ENCODE measurements at places on chromosomes 1 and 21.

DNA sequence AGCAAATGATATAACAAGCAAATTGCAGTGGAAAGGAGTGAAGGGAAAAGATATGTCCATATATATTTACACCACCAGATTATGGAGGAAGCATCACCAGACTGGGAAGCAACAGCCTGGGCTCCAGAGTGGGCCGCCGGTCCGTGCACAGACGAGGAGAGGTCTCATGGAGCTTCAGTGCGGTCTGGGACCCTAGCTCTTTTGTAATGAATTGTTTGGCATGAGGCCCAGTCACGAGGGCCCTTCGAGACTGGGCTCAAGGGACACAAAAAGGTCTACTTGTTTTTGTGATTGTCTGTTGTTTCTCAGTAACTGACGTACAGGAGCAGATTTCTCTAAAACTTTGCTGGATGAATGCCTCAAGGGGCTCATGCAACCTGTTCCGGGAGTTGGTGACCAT, 12.9 kb upstream of the STUM start:
- no peak for DNase-seq

DNA sequence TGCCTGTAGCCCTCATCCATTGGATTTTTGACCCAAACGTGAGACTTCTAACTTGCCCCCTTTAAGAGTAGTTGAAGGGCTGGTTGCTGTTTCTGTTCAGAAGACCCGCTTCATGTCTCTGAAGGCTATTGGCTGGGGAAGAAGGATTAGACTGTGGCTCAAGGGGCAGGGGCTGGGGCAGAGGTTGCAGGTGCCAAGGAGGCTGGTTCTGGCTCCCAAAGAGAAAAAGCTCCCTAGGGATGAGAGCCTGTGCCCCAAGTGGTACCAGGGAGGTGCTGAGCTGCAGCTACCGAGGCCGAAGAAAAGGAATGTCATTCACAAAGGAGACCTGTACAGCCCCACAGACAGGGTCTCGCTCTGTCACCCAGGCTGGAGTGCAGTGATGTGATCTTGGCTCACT, 5.8 kb downstream of the WNT3A start:
- no peak for DNase-seq

DNA sequence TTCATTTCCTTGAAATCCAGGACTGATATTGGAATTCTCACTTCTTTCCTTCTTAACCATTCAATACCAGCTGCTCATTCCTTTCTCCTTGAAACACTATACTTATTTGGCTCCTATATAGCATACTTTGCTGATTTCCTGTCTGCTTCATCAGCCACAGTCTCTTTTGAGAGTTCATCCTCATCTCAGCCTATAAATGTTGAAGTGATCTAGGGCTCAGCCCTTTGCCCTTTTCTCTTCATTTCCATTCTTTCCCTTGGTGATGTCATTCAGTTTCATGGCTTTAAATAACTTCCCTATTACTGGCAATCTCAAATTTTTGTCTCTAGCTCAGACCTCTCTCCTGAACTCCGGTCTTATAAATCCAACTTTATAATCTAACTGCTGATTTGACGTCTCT, 24.1 kb upstream of the RABGAP1L start:
- DNase-seq: no peak

- no peak for DNase-seq
These were observed 6.9 kb downstream of the LAX1 start for GRCh38 chr1:203771901-203772301.

- no peak for DNase-seq
These were observed 297.9 kb downstream of the GRIK1 start for GRCh38 chr21:29641635-29642550.

DNA sequence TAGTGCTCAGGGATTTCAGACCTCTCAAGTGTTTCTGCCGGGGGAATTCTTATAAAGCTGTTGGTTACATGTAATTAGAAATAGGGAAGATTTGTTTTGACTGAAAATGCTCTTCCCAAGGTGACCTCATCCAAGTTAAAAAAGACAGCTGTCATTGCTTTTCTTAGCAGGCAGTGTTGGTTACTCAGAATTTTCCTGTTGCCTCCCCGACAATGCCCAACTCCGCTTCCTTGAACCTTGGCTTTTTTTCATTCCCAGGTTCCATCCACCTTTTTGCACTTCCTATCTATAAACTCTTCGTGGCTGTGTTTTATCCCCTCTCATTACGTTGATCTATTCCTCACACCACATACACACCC, 825 bp upstream of the DPH5 start:
- no peak for DNase-seq

DNA sequence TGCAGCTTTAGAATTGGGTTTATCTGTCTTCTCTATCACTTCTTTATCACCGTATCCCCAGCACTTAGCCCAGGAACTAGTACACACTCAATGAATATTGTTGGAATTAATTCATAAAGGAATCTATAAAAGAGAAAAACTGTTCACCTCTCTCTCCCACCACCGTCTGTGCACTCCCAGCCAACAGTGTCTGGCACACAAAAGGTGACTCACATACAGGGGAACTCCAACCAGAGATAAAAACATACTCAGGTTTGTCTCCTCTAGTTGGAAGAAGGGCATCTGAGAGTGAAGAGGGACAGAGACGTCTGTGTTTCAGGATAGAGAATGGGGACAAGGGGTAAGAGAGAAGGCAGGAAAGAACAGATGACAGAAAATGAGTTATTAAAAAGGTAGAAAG, 10.0 kb downstream of the ITLN1 start:
- no peak for DNase-seq

DNA sequence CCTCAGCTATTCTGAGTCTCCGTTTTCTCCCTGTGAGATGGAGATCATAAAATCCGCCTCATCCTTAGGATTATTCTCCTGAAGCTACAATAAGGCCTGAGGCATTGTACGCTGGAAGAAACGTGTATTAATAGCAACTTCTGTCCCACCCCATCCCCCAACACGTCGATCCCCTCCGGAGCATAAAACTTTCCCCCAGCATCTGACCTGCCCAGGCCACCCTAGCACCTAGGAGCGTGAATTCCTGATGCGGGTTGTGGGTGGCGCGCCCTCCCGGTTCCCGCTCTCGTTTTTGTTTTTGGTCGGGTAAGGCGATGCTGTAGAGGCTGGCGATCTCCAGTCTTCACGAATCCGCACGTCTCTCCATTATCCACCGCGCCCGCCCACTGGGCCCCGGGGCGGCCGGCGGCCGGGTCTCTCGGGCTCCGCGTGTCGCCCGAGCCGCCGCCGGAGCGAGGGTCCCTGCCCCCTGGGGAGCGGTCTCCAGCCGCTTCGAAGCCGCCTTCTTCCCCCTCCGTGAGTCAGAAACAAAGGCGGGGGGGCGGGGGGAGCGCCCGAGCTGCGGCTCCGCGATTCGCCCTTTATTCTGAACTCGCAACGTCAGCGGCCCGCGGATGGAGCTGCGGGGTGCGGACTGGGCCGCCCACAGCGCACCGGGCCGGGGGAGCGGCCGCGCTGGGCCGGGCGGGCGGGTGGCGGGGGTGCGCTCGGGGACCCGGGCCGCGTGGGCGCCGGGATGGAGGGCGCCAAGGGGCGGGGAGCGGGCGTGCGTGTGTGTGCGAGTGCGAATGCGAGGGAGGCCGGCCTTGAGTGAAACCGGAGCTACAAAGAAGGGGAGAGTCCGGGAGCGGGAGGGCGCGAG, at the start of gene PLEKHO1:
TSS of gene PLEKHO1 (plus strand) at position 646 of the 862 bp plus-strand sequence. CDS start 342 bp downstream, outside the sequence.
- peak; percentile 85 for DNase-seq

DNA sequence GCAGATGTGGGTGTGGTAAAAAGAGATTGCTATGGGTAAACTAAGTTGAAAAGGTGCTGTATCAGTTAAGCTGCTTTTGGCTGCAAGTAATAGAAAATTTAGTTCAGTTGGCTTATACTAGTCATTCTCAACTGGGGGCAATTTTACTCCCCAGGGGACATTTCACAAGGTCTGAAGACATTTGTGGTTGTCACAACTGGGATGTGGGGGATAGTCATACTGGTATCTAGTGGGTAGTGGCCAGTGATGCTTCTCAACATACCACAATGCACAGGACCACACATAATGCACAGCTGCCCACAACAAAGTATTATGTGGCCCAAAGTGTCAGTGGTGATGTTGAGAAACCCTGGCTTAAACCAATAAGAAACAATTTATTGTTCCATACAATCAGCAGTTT, 31.4 kb downstream of the SERTAD4 start:
- DNase-seq: no peak

DNA sequence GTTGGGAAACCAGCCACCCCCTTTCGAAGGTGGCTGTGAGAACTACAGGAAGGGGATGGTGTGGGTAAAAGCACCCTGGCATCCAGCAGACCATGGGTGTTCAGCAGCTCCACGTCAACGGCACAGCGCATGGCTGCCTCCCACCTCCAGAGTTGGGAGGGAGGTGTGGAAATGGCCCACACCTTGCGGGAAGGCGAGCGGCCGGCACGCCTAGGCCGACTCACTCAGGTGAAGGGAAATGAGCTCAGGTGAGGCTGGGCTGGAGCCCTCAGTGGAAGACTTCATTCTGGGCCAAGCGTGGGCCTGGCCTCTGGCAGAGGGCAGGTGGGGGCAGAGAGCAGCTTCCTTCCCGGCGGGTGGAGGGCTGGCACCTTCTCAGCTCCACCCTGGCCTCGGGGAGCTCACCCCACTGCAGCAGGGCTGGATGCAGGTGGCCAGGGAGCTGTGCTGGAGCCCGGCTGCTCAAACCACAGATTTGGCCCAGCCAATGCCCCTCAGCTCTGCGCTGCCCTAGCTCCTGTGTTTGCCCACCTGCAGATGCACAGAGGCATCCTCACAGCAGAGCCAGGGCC, 24.8 kb upstream of the ALDH4A1 start:
- DNase-seq: peak; percentile 41

DNA sequence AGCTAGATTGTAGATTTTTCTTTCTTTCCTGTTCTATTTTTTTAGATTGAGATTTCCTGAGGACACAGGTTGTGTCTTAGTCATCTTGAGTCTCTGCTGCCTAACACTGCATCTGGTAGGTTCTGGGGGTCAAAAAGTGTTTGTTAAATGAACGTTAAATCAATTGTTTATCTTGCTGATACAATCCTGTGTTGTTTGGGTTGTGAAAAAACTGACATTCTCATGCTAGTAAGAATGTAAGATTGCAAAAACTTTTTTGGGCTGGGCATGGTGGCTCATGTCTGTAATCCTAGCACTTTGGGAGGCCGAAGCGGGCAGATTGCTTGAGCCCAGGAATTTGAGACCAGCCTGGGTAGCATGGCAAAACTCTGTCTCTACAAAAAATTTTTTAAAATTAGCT, 3.4 kb downstream of the CTSK start:
- DNase-seq: no peak

DNA sequence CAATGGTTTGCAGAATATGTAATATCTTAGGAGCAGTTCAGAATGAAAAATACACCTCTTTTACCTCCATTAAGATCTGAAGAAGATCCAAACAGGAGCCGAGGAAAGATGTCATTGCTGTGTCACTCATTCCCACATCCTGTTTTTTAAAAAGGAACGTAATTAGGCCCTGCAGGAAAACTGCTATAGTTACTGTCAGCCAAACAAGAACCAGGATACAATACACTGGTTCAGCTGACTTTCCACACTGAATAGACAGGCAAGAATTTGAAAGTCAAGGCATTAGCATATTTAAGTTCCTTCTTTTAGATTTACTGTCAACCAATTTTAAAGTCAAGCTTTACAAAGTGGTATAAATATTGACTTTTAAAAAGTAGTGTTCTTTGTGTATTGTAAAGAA, 63.8 kb downstream of the IARS2 start:
- no peak for DNase-seq

DNA sequence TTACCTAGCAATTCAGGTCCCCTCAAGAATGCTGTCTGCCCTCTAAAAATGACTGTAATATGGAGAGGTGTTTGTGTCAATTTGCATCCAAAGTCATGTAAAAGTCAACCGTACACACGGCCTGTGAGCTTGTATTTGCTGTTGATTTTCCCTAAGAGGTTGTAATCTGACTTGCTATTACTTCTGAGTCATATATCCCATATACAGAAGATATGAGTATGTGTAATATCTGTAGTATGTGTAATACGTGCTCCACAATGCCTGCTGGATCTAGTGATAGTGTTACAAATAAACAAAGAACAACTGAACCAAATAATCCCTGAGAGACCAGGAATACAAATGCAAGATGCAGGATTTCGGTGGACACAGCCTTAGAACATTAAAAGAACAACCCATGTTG, 1.4 kb upstream of the KCNJ6 start:
- DNase-seq: no peak

DNA sequence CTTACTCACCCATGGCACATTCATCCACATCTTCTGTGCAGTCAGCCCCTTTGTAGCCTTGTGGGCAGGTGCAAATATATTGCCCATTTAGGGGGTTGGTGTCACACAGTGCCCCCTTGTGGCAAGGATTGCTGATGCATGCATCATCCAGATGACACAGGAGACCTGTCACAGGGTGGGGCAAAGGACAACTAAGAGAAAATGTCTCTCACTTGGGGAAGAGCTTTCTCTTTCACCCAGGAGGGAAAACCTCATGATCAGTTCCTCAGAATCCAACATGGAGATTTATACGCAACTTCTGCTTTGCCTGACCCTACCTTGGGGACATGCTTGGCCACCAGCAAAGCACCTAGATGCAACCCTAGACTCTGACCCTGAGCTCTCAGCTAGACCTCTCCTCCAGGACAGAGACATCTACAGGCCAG, 71.8 kb upstream of the ADAM30 start:
- peak; percentile 83 for DNase-seq

GRCh38 chr1:245084551-245084950, 70.2 kb upstream of the KIF26B start:
- DNase-seq: no peak

- DNase-seq: no peak
These were observed 5.3 kb upstream of the MOB3C start for GRCh38 chr1:46621930-46622329.

GRCh38 chr21:26096494-26097371, 73.8 kb downstream of the APP start:
- no peak for DNase-seq

GRCh38 chr1:157724537-157725220, 24.1 kb upstream of the FCRL3 start:
- no peak for DNase-seq

DNA sequence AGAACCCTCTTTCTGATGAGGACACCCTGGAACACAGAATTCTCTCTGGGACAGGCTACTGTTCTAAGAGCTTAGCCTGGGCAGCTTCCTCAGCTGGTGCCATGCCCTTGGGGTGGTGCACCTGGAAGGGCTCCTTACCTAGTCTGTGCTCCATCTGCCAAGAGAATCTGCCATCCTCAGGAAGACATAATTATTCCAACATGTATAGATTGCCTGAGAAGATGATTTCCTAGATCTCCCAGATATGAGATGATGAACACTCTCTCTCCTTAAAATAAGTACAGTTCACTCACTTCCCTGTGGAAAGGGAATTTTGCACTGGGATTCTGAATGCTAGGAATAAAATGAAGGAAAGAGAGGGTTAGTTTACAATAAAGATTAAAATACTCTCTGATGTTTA, 87.6 kb downstream of the NENF start:
- no peak for DNase-seq

- no peak for DNase-seq
These were observed 1588.9 kb downstream of the KCNT2 start for GRCh38 chr1:195019385-195019784.

- DNase-seq: no peak
These were observed 10.6 kb downstream of the SRSF4 start for GRCh38 chr1:29171089-29171488.

- no peak for DNase-seq
These were observed 110.1 kb downstream of the SPSB1 start for GRCh38 chr1:9402717-9403225.

- no peak for DNase-seq
These were observed 77.9 kb upstream of the EXO1 start for GRCh38 chr1:241770115-241770514.

Data from stimulated activated CD4-positive, alpha-beta T cell treated with anti-CD3 and anti-CD28 coated beads, Interleukin-15, amount 100 ng/mL, for 24 hours (primary cell).